NCI-H226 (cell line): ENCODE measurements at places on chromosomes 4 and X.

DNA sequence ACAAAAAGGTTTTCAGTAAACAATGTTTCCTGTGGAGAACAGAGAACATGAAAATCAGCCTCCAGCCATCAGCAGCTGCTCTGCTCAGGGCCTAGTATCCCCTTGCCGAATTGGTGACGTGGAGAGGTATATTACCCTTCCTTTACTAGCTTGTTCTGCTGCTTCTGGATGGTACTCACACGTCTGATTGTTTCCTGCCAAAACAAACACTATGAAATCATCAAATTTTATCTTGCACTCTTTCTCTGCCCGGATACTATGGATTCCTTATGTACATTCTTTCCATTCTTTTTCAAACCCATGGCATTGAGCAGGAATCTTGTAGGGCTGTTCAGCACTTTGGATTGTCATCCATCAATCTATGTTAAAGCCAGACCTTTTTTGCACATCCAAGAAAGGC, 18.8 kb upstream of the METAP1 start:
- peak; percentile 80 for DNase-seq

DNA sequence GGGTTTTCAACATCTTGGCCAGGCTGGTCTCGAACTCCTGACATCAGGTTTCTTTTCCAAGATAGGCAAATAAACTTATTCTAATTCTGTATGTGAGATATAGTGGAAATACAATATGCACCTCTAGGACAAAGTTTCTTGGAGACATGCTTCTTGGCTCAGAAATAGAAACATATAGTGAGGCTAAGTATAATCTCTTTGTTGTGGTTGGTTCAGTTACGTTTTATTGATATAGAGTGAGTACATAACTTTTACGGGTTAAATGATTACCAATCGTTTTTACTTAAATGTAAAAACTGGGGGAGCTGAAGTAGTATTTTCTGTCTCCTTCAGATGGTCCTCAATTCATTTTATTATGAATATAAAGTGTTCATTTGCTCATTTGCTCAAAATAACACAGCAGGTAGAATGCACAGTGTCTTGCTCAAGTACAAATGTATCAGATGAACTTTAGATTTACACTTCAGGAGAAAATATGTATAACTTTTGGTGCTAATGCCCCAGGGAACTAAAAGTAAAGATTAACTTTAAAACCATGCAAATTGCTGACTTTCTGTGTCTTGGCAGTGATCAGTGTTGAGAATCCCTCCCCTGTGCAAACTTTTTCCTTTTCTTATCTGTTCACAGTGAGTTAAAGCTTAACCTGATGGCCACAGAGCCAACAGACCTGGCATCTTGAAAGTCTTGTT, 77.6 kb downstream of the AFF1 start:
- DNase-seq, result no peak

GRCh38 chrX:148913971-148914370, 413.6 kb downstream of the AFF2 start:
- DNase-seq, result no peak

GRCh38 chrX:151517421-151517820, 46.1 kb upstream of the PASD1 start:
- no peak for DNase-seq

DNA sequence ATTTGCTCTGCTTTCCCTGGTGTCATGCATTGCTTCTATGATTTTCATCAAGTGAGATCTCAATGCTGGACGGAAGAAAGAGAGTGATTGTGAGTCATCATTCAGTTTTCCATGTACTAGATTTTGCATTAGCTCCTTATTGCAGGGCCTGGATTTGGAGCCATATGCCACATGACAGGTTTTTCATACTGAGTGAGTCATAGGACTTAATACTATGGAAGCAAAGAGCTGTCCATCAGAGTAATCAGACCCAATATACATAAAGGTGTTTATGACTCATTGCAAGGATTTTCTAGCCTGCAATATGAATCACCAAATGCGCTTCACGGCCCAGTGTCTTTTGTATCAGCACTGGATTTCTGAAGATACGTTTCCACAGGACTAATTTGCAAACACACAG, 11.2 kb upstream of the TFDP3 start:
- DNase-seq, result peak; percentile 1

- DNase-seq, result no peak
Observed at GRCh38 chrX:115968436-115969252, 201.9 kb upstream of the AGTR2 start.

GRCh38 chr4:56927196-56927595, 19.5 kb downstream of the REST start:
- DNase-seq, result no peak

- no peak for DNase-seq
Observed at GRCh38 chr4:1534876-1535526, 128.8 kb upstream of the NKX1-1 start.

DNA sequence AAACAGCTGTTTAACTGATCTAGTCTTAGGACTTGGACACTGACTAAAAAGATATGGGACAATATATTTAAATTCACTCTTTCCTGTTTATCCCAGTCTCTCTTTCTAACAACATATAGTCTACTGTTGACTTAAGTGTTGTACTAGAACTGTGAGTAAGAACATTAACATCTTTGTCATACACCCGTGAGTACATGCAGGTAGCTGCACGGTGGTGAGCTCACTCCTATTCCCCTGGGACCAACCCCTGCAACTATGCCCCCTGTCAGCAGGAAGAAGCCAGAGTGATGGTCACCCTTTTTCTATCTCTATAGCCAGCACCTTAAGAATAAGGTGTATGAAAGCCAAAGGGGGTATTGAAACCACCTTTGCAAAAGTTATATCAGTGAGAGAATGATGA, 17.6 kb downstream of the TBL1X start:
- no peak for DNase-seq

DNA sequence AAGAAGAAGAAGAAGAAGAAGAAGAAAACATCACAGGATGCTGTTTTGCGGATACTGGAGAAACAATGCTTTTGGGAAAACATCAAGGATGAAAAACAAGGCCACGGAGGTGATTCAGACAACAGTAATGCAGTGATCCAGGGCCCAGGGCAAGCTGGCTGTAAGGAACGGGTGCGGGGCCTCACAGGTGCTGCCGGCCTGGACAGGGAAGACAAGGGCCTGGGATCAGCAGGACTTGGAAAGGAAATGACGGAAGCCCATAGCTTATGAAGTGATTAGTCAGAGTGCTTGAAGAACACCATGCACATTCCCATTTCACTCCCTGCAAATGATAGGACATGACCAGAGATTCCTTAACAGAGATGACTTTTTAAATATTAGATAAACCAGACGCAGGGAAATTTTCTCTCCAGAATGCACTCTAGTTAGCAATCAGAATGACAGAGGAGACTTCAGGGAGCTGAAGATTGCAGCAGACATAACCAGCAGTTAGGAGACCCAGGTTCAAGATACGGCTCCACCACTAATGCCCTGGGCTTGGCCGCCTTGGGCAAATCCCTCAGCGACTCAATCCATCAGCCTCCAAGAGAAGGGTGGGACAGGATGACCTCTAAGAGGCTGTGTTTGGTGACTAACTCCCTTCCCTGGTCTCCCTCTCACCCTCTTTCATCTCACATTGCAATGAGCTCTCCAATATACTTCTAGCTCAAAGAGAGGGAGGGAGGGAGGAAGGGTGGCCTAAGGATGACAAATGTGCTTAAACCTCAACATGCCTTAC, 54.1 kb downstream of the APBB2 start:
- peak; percentile 98 for DNase-seq

- no peak for DNase-seq
Observed at GRCh38 chrX:69144838-69145680, 20.2 kb downstream of the PJA1 start.

GRCh38 chr4:138685316-138685715, 330.3 kb upstream of the NOCT start:
- DNase-seq, result no peak
